ENCODE measurements at places on chromosomes 16 and 17.

GRCh38 chr16:11354733-11355574 is 9.7 kb downstream of the RMI2 start:
- peak; percentile 64 for DNase-seq

GRCh38 chr17:57971572-57971971 is 16.4 kb upstream of the CUEDC1 start:
- no peak for DNase-seq

GRCh38 chr17:35841505-35841904 is 27.2 kb downstream of the HEATR9 start:
- no peak for DNase-seq

DNA sequence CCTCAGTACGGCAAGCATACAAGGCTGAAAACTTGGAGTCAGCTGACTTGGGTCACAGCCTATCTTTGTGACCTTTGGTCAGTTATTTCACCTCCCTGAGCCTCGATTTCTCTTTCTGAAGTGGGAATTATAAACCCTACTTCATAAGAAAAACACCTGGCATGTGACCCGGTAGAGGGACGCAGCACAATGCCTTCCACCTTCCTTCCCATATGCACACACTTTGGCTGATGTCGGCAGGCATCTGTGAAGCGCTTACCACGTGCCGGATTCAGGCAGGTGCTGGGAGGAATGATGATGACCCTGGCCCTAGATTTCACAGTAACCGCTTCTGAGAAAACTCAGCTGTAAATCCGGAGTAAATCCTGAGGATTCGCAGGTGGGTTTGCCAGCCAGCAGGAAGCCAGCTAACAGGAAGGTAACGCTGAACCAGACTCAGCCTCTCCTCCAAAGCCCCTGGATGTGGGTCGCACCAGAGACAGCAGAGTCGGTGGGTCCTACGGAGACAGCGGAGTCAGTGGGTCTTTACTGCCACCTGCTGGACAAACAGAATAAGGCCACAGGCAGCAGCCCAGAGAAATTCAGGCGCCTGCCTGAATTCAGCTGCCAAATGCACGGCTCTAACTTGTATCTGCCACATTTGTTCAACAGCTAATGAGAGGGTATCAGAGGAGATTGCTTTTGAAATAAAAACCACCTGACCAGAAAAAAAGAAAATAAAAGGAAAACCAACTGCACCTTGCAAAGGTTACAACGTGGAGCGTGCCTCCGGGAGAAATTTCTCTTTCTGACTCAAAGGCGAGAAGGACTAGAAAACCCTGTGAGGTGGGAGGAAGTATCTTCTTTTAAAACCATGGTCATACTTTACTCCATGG is 16.6 kb downstream of the COPRS start:
- peak; percentile 72 for DNase-seq

DNA sequence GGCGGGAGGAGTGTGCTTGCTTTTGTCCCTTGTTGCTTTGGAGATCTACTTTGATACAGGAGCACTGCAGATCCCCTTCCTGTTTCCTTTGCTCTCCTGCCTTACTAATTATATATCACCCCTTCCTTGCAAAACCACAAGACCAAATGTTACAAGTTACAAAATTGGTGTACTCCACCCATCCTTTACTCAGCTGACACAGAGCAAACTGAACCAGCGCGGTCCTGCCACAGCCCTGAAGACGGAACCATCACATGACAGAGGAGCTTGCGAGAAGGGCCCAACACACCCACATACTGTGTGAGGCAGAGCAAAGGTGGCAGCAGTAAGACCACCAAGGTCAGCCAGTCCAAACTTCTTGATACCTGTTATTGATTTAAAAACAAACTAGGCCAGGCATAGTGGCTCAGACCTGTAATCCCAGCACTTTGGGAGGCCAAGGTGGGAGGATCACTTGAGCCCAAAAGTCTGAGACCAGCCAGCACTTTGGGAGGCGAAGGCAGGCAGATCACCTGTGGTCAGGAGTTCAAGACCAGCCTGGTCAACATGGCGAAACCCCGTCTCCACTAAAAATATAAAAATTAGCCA is 33.2 kb downstream of the CYTH1 start:
- peak; percentile 42 for DNase-seq

All from fibroblast of skin of right quadriceps (primary cell).